Fibroblast of skin of left biceps (primary cell): ENCODE measurements at places on chromosomes 6 and 20.
A peak's percentile ranks its signal among the peaks of the same experiment; 100 is the strongest.

- no peak for DNase-seq
Observed at GRCh38 chr20:31637660-31638059, at the start of gene COX4I2. TSS of gene COX4I2 (plus strand) at chr20:31637912. CDS start at chr20:31639018, 1,106 bp downstream.

- DNase-seq: no peak
Observed at GRCh38 chr20:19713822-19714578, 44.1 kb upstream of the RIN2 start.

- no peak for DNase-seq
Observed at GRCh38 chr20:7159903-7160302, 392.4 kb downstream of the BMP2 start.

GRCh38 chr6:16503970-16504415 is 257.3 kb downstream of the ATXN1 start:
- no peak for DNase-seq

- no peak for DNase-seq
Observed at GRCh38 chr6:50278663-50279062, 228.9 kb upstream of the DEFB112 start.

- no peak for DNase-seq
Observed at GRCh38 chr6:26123675-26123946, 36.4 kb downstream of the HFE start.

GRCh38 chr6:107116328-107116892 is 1.1 kb upstream of the BEND3 start:
- no peak for DNase-seq

DNA sequence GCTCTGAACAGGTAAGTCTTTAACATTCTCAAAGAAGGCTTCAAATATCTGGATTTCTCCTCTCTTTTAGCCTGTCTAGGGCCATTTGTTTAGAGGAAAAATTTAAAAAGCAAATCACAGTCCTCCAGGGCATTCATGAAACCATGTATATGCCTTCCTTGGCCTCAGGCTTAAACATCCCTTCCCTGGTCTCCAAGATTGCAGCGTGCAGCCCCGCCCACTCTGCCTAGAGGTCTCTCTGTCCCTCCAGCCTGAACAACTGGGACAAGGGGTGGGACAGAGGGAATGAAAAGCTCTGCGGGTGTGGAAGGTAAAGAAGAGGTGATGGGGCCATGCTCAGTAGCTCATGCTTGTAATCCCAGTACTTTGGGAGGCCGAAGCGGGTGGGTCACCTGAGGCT is 9.8 kb upstream of the CBFA2T2 start:
- no peak for DNase-seq

DNA sequence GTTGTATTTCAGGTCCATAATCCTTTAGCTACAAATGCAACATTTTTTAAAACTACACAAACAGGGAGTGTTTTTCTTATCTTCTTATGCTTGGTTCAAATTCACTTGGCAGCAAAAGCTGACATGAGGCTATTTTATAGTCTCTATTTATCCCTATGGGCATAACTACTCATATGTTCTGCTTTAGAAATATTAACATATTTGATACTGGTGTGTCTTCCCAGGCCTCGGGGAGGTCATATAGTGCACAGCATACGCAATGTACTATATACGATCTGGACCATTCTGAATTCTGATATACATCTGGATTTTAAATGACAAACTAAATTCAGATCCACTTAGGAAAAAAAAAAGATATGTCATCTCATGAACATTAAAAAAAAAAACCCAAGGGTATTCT is 69.2 kb downstream of the TFAP2C start:
- no peak for DNase-seq

DNA sequence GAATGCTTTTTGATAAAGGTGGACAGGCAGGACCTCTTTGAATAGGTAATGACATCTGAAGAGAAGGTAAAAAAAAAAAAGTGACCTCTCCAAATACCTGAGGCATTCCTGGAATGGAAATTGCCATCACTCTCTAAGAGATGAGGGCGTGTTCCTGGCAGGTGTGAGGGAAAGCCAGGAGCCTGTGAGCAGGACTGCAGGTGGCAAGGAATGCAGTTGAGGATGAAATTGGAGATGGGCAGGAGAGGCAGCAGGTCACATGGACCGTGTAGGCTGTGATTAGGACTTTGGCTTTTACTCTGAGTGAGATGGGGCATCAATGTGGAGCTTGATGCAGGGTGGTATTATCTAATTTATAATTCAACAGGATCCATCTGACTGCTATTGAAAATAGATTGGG is 227.4 kb downstream of the LRFN2 start:
- DNase-seq: no peak

DNA sequence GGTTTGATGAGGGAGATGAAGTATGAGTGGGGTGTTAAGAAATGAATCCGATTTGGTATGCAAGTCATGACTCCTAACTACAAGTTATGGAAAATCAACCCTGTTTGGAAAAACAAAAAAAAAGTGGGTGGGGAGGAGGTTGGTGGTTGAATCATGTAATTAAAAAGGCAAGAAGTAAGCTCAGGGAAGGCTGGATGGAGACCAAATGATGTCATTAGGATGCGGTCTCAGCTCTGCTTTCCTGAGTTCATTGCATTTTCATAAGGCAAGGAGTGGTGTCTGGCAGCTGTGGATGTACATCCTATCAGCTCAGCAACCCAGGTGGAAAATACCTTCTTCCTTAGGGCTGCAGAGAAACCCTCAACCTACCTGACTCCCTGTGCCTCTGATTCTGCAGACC is 60.4 kb upstream of the AKAP12 start:
- DNase-seq: peak; percentile 67

GRCh38 chr20:41306061-41306727 is 11.3 kb downstream of the ZHX3 start:
- no peak for DNase-seq

DNA sequence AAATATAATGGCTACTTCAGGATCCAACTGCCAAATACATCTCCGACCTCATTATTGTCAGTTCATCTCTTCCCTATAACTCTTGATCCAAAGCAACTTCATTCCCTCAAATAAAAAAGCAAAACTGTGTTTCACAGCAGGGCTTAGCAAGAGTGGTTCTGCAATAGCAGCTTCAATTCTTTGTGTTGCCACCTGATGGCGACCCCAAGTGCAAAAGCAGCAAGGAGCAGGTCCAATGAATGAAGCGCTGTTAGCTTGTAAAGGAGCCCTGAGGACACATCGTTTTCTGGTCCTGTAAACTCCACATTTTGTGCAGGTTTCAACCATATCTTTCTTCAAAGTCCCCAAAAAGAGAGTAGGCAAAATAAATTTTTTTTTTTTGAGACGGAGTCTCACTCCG is 19.6 kb downstream of the RTN4IP1 start:
- no peak for DNase-seq
